ENCODE measurements at places on chromosomes 11 and 22. TPM values are rescaled to one million over a fixed set of nuclear protein-coding genes. Genes with fewer than 3 reads are reported as not detected.

Gene OR10D3
- not detected for total RNA-seq

DNA sequence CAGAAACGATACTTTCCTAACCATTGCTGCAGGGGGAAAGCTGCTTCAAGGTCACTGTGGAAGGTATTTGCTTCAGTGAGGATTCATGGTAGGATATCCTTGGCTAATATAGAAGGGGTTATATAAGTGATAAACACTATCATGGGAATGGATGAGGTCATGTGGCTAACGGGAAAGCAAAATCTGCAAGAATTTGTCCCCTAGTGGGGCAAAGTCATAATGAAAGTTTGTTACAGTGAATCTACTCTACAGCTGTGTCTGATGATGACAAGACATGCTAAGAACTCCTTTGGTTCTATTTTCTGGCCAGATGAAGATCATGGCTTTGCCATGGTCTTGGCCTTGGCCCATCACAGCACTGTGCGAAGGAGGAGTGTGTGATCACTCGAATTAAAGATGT lies 13.8 kb downstream of the MMP20 start:
- no peak for DNase-seq

DNA sequence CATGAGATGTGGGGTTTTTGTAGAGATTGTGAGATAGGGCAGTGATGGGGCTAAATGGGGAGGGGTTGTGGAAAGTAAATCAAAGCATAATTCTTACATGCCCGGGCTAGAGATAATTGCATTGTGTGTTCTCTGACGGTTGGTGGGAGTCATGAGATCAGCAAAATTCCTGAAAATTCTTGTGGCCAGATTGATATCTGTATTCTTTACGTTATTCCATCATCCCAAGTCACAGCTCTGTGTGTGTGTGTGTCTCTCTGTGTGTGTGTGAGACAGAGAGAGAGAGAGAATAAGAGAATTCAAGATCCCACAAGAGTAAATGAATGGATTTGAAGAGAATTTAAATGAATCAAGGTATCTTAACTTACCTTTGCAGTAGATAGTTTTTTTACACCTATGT lies 138.6 kb upstream of the ARHGAP20 start:
- DNase-seq: no peak

GRCh38 chr11:47725442-47726117 lies 10.4 kb upstream of the AGBL2 start:
- no peak for DNase-seq

- DNase-seq: no peak
These were observed 2.2 kb upstream of the SLC6A5 start for GRCh38 chr11:20597154-20597679.

- peak; percentile 11 for DNase-seq
These were observed 47.6 kb upstream of the KCNQ1OT1 start for GRCh38 chr11:2747248-2748027.

GRCh38 chr11:72741429-72741833 lies 10.8 kb downstream of the ARAP1 start:
- no peak for DNase-seq

- no peak for DNase-seq
These were observed 65.9 kb downstream of the PHF21A start for GRCh38 chr11:46055371-46055770.

DNA sequence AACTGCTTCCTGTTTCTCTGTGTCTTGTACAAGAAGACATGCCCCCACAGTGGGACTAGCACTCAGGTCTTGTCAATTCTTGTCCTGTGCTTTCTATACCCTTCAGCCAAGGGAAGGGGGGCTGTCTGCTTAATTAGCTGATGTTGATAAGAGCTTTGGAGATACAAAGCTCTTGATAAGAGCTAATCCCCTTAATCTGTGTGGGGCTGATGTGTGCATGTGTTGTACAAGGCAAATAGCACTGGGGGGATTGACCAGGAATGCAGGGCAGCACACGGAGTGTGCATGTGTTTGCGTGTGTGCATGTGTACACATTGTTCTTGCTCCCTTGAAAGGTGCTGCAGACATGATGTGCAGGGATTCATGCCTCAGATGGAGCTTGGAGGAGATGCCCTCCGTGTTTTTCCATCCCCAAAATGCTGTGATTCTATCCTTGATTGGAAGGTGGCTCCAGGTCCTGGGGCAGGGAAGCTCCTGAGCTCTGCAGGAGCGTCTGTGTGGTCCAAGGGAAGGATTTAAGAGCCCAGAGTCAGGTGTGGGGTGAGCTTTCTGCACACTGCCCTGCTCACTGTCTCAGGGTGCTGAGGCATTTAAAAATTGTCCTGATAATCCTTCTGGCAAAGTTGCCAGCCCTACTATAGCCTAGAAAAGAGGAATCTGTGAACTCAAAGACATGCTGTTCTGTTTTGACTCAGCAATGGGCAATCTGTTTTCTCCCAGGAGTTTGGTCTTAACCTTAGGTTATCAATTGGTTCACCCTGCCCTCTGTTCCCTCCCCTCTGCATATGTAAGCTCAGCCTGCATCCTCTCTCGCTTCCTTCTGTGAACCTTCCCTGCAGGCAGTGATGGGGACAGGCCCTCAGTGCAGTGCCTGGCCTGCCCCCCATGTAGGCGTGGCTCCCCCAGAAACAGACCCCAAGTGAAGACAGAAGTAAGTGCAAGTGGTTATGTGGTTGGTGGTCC lies 102.0 kb downstream of the GRIK4 start:
- DNase-seq: no peak

DNA sequence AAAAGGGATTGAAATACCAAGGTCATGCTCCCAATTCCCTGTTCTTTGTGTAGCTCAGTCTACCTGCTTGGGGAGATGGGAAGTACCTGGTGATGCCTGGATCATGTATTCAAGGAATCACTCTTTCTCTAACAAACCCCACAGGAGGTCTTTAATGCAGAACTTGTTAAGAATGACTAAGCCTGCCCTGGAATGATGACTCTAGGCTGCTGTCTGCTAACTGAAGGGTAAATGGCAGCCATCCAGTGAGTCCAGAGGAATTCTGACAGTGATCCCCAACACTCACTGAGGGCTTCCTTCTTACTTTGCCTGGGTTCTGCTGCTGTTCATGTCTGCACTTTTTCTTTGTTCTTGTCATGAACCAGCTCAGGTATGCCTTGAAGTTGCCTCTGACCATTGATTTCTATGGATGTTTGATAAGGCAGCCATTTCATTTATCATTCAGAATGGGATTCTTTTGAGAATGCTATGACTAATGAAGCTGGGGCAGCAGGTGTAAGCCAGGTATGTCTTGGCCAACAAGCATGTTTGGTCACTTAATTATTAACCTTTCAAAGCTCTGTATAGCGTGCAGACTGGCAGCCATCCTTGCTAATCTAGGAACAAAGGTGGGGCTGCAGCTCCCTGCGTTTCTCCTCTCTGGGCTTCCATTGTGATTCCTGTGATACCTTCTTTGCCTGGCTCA lies 11.4 kb downstream of the PRSS23 start:
- no peak for DNase-seq

Gene NAA40
- 23.4 TPM for total RNA-seq

GRCh38 chr22:48756146-48757111 lies 1071.2 kb downstream of the BRD1 start:
- no peak for DNase-seq

Gene SLC25A1
- 165 TPM for total RNA-seq

Gene PANX3
- not detected for total RNA-seq

Gene PES1
- total RNA-seq: 46.2 TPM

Gene HORMAD2
- total RNA-seq: not detected

DNA sequence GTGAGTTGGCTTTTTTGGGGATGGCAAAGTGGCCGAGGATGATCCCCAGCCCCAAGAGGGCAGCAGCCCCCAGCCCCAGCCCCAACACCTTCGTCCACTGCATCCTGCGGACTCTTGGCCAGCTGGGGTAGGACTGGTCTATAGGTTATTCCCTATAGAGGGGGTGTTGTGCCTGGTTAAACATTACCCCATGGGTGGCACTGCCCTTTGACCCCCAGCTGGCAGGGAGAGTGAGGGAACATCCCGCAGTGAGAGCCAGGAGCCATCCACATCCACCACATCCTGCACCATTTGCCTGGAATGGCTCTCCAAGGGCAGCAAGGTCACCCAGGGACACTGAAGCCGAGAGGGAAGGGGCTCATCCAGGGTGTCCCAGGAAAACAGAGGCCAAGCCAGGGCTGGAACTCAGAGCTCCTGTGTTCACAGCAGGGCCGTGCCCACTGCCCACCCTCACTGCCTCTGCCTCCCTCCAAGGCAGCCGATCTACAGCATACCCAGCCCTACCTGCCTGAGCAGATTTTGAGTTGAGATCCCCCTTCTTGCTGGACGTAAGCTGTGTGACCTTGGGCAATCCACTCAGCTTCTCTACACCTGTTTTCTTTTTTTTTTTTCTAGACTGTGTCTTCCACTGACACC lies at the start of gene NAALADL1:
Gene NAALADL1, minus strand, starts transcription at position 135 of the 636 bp plus-strand sequence. Its CDS starts 32 bp downstream, at position 103.
- DNase-seq: peak; percentile 61

GRCh38 chr11:35332524-35332923 lies 86.8 kb downstream of the SLC1A2 start:
- DNase-seq: no peak

All from mucosa of descending colon (tissue), 3 donors.